ENCODE measurements at places on chromosomes 7 and 10. TPM values are rescaled to one million over a fixed set of nuclear protein-coding genes. Genes with fewer than 3 reads are reported as not detected.

PTPRZ1 gene
- 78.1 TPM for total RNA-seq

SPRN gene
- total RNA-seq: 0.18 TPM

MYL10 gene
- total RNA-seq: not detected

SPOCK2 gene
- 1.3 TPM for total RNA-seq

AP5Z1 gene
- total RNA-seq: 25.6 TPM

UPF2 gene
- total RNA-seq: 10.6 TPM

PLCE1 gene
- 0.52 TPM for total RNA-seq

CCL24 gene
- total RNA-seq: not detected

SLC29A3 gene
- 6.9 TPM for total RNA-seq

PLPP4 gene
- 3.5 TPM for total RNA-seq

Data from H7 (cell line).